Activated CD4-positive, alpha-beta memory T cell treated with anti-CD3 and anti-CD28 coated beads for 36 hours (primary cell): ENCODE measurements at places on chromosomes 4 and X.

DNA sequence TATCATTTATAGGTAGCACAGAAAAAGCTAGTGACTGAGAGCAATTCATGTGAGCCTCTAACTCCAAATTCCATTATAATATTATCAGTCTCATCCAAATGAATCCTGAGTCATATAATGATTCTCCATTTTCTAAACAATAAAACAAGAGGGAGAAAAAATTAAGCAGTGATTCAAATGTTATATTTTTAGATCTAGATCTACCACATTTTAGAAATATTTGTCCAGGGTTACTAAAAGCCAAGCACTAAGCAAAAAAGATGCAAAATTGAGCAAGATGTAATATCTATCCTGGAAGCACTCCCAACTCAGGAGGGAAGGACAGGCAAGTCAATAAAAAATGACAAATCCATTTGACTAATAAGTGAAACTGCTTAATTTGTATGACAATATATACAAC, 172.8 kb downstream of the FBXW7 start:
- no peak for DNase-seq

DNA sequence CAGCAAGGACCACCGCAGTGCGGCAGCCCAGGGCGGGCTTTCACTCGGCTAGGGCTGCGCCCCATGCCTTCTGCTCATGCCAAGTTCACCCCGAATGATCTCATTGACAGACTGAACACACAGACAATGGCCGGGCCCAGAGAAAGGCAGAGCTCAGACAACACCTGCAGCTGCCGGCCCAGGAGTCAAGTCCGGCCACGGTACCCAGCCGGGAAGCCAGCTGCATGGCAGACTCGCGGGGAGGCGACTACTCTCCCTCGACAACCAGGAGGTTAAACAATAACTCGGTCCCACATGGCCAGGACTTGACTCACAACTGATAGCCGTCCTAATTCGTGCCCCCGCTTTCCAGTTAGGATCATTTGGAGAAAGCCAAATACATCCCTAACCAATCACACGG, 50.4 kb downstream of the ABLIM2 start:
- DNase-seq, result no peak

- no peak for DNase-seq
Measured at GRCh38 chr4:145003675-145004074, 94.3 kb downstream of the ANAPC10 start.

GRCh38 chrX:132209527-132209926, 9.7 kb downstream of the RAP2C start:
- no peak for DNase-seq

- DNase-seq, result no peak
Measured at GRCh38 chr4:978957-979701, 5.8 kb upstream of the DGKQ start.

- no peak for DNase-seq
Measured at GRCh38 chr4:7978907-7979651, 39.4 kb upstream of the AFAP1 start.

DNA sequence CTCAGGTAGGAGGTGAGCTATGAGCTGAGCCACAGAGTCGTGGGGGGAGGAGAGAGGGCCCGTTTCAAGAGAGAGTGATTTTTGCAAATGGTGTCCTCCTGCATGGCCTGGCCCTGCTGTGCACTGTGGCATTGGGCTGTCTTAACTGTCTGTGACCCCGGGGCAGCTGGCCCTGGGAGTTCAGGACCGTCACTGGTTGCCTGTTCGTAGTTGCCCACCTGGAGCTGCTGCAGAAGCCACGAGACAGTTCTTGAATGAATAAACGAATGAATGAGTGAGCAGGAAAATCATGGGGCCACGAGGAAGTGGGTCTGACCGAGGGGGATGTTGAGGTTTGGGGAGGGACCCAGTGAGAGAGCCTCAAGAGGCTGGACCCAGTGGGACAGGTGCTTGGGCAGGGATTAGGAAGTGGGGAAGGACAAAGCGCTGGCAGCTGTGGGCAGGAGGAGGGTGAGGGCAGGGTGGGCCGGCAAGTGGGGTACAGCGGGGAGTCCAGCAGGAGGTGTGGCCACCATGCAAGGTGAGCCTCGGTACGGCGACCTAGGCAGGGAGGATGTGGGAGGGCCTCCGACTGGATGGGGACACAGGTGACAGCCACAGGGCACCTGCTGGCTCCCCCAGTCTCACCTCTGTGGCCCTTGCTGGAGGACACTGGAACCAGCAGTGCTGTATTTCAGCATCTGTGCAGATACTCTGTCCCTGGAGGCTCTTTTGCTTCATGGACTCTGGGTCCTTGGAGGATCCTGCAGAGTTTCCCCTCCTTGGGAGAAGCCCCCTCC, 10.2 kb downstream of the RGS12 start:
- DNase-seq, result peak; percentile 59

DNA sequence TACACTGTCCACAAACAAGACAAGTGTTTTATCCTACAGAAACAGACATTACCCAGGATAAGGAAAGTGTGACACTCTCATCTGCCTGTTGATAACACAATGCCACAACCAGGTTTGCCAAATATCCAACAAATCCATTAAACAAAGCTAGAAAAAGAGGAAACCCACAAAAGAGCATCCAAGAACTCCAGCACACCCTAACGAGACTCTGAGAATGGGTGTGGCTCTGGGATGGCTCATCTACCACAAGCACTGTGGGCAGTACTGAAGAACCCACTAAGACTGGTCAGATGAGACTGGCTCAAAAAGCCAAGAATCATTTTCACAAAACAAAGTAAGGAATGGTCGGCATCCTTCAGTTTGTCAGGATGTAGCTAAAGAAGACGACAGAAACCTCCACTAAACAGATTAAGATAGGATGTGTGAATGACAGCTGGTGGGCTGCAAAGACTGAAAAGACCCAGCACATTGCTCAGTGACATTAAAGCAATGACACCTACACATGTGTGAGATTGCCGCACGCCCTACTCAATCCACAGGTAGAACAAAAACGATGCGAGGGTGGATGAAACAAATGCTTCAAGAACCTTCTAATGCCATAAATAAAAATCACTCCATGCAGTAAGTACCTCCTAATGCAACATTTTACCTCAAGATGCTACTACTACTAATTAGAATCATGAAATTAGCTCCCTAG, 14.7 kb downstream of the ATP8A1 start:
- peak; percentile 24 for DNase-seq

DNA sequence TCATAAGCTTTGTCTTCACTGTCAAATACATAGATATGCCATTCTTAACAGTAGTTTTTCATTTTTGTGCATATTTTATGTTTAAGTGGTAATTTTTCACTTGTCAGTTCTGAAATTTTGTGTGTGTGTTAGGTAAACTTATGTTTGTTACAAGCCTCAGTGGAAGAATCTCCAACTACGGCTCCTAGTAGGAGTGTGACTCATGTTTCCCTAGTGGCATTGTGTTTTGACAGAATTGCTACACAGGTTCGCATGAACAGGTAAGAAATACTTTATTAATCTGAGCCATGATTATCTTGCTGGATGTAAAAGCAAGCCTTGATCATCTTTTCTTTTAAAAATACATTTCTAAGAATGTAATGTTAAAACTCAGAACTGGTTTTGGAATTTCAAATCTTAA, 94.4 kb downstream of the BLTP1 start:
- no peak for DNase-seq

DNA sequence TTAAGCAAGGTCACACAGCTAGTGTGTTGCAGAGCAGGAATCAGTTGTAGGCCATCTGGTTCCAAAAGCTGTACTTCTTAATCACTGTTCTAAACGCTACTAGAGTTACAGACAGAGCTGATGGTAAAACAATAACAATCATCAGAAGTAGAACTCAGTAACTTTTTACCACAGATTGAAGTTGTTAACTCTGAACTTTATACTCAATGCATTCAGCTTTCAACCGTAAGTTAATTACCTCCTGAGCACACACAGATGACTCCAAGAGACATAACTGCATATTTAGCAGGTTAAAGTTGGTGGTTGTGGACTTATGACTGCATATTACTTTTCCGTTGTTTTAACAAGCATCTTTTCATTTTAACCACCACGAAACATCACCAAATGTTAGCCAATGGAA, 127.3 kb downstream of the PRSS12 start:
- DNase-seq, result no peak

DNA sequence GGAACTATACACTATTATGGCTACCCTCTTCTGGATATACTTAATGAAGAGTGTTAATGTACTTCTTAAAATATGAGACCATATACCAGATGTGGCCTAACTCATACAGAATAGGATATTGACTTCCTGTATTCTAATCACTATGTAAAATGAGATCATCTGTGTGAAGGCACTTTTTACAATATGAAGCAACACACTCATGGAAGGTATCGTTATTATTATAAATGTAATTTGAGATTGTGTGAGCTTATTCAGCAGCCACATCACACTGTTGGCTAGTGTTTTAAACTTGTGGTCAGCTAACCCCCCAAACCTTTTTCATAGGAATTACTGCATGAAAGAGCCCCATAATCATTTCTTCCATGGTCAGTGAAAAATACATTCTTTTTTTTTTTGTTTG, 281.8 kb upstream of the TEX13A start:
- DNase-seq, result no peak

- no peak for DNase-seq
Measured at GRCh38 chr4:168843635-168844034, 166.4 kb downstream of the CBR4 start.

DNA sequence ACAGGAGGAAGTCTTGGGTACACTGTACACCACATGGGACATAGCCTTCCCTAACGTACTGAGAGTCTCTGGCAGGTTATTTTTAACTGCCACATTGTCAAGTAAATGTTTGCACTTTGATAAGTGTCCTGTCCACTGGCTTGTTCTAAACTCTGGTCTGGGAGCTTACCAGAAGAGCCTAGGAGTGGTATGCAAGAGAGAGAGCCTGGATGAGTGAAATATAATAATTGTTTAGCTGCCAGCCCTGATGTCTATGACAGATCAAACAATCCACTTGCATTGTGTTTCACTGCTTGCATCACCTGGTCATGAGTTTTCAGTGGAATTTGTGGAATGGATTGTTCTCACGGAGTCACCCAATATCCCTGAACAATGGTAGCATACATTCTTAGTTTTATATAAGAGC, 91.6 kb downstream of the SHROOM3 start:
- DNase-seq, result no peak

- no peak for DNase-seq
Measured at GRCh38 chr4:138775489-138775888, 240.1 kb upstream of the NOCT start.

DNA sequence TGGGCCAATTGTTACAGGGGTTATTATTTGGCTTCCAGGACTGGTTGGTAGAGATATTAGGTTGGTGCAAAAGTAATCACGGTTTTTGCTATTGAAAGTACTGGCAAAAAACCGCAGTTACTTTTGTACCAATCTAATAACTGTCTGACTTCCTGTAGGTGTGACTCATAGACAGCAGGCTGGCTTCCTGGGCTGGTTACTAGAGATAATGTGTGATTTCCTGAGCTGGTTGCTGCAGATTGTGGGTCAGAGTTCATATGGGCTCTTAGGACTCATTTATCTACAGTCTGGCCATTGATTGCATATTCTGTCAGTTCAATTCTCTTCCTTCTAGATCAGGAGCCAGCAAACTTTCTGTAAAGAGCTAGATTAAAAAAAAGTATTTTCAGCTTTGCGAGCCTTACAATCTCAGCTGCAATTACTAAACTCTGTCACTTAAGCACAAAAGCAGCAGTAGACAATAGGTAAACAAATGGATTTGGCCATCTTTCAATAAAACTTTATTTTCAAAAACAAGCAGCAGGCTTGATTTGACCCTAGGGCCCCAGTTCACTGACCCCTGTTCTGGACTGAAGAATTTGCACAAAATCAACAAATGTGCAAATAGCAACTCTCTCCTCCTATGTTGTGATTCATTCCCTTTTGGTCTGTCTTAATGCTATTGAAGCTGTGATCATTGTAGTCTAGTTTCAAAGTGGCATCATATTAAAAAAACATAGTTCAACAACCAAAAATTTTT, 50.8 kb upstream of the BOD1L1 start:
- DNase-seq, result no peak

DNA sequence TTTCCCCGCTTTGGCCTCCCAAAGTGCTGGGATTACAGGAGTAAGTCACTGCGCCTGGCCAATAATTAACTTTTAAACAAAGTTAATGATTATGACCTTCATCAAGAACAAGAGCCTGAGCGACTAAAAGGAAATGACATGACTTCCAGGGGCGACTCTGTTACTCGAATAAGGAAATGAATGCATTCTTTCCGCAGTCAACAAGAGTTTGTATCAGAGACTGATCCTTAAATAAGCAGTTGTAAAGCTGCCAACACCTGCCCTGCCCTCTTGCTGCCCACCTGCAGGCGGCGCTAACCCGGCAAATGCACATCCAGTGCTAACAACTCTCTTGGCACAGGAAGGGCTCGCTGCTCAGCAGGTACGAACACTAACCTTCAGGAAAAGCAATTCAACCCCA, 27.3 kb downstream of the WDR1 start:
- DNase-seq, result no peak

GRCh38 chrX:70183091-70183490, 5.8 kb downstream of the DGAT2L6 start:
- DNase-seq, result no peak

GRCh38 chr4:150149381-150149780, 71.1 kb downstream of the DCLK2 start:
- no peak for DNase-seq

GRCh38 chr4:153652051-153652784, 31.9 kb upstream of the TLR2 start:
- peak; percentile 60 for DNase-seq
